ENCODE measurements at places on chromosomes 1 and 21.

- no peak for DNase-seq
Measured at GRCh38 chr21:41948078-41948895, 5.5 kb downstream of the C2CD2 start.

DNA sequence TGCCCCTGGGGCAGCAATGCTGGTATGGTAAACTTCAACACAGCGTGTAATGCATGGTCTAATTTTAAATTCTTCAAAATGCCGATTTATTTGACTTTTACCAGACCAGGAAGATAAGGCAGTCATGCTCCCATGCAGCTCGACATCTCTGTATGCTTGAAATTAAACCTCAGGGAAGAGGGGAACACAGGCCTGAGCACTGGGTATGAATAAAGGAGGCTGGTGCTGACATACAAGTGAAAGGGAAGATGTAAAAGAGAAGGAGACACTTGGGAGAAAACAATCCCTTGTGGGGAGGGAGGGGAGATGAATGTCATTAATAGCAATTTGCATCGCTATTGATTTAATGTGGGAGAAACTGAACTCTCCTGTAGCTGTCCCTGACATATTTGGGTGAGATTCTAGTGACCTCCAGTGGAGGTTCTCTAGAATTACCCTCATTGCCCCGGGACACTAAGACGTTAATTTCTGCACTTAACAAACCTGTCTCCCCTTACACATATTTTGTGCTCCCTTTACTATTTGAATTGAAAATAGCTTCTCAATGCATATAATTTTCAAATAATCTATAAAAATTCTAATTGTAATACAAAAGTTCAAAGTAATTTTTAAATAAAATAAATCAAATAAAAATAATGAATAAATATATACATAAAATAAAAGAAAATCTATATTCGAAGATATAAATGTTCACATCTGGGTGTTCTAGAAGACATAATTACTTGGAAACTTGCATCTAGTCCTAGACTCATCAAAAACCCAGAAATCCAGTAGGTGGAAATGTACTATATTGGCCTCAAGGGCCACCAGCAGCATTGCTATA, 283.1 kb downstream of the LMX1A start:
- DNase-seq: no peak

DNA sequence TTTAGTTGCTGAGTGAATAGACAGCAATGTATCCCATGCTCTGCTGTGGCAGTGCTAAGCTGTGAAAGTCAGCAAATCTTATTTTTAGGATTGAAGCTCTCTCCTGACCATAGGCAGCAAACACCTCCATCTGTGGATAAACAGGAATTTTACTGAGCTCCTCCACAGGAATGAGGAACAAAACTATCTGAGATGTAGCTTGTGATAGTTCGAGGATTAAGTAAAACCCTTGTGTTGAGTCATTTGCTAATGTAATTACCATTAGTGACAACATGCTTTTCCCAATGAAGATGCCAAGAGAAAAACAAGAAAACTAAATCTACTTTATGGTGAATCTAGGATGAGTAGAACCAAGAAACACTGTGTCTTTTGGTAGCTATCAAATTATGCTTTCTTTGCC, 122.7 kb downstream of the CLEC20A start:
- DNase-seq: no peak

DNA sequence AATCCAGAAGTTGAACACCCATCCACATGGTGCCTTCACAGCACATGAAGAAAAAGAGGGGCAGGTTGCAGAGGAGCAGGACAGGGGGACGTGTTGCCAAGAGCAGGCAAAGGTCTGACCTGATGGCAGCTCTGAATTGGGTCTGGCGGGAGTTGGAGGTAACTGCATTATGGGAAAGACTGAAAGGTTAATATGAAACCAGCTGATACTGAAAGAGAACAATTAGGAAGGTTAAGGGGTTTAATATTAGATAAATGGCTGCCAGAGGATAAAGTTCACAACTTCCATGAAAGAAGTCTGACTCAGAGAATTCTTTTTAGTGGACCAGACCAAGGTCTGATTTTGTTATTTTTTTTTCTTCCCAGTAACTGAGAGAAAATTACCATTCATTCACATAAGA, 76.1 kb downstream of the CD58 start:
- no peak for DNase-seq

DNA sequence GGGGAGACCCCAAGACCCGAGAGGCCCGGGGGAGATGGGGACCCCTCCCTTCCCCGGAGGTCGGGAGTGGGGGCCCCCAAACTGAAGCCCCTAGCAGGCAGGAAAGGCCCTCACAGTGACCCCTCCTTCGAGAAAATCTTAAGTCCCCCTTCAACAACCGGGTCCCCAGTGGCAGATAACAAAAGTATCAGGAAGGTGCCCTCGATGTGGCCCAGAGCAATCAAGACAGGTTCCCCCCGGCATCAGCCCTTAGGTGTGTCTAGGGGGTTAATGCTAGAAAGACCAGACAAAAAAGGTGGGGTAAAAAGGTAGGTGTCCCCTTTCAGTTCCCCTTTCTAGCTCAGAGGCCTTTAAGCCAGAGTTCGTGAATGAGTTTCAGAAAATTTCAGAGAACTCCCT, 282 bp upstream of the ECE1 start:
- DNase-seq: no peak

- DNase-seq: peak; percentile 59
Measured at GRCh38 chr1:36323636-36324352, at the start of gene EVA1B. TSS of gene EVA1B (minus strand) at chr1:36323645. CDS start at chr1:36323037, 608 bp downstream.

DNA sequence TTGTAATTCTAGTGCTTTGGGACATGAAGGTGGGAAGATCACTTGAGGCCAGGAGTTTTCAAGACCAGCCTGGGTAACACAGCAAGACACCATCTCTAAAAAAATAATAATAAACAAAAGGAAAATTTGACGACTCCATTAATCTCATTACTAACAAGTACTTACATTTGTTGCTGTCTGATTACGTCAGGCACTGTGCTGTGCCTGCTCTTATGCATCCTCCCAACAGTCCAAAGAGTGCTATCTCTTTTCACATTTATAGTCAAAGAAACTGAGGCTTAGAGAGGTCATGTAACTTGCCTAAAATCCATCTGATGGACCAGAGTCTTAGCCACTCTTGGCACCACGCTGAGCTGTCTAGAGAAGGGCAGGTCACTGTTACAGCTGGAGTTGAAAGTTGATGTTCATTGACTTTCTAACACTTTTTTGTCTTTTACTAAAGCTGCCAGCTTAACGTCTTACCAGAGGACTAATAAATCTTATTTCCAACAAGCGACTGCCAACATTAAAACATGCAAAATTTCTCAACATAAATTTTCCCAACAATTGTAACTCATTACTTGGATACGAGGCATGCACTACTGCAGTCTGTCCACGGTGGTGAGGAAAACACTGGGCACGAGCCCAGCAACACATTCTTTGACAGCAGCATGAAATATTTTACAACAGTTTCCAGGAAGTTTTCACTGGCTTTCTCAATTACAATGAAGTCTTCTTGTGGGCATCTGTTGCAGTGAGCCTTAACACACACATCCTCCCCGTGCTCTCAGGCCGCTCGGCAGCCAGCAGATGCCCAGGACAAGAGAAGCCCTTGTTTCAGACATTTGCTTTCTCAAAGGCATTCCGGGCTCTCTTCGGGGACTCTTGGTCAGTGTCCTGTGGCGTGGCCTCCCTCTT, 262.9 kb upstream of the PROX1 start:
- no peak for DNase-seq

DNA sequence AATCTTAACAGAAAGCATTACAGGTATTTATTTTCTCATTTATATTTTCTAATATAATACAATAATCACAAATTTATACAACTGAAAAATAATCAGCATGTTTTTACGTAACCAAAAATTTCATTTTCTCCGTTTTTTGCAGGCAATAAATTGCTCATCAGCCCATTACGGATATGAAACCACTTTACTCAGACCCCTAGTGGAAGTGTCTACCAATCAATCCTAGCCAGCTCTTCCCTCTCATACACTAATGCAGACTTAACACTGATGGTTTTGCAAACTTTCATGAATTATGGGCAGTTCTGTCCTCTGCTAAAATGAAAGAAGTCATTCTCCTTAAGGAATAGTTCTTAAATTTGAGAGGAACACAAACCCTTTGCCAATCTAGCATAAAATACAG, 124.7 kb downstream of the EIF4G3 start:
- no peak for DNase-seq

- no peak for DNase-seq
Measured at GRCh38 chr1:204672482-204673121, 12.9 kb downstream of the LRRN2 start.

DNA sequence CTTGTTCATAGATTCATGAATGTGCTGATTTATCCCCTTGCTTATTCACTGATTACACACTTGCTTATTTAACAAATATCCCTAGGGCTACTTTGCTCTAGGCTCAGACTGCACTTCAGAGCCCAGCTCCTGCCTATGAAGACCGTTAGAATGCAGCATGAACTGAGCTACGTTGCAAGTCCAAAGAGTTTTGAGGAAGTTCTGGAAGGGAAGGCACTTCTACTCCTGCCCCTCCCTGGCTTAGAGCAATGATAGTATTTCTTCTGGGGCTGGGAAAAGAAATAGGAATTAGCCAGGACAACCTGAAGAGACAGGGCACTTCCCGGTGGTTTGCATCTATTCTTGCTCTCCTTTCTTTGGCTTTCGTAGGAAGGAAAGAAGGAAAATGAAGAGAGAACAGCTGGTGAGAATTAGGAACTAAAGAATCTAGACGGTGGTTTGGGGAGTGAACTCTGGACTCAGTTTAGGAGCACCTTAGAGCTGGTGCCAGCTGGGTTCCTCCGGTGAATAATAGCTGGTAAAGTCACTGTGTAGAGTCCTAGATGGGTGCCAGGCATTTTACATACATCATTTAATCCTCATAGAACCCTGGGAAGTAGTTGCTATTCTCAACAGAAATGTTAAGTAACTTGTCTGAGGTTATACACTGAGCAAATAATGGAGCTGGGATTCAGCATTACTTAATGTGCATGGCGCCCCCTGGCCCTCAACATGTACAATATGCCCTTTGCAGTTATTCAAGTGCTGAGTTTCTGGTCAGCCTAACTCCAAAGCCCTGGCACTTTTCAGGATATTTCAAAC, 65.9 kb downstream of the NDUFS5 start:
- DNase-seq: peak; percentile 56

GRCh38 chr1:114270718-114271117, 117.0 kb upstream of the SYT6 start:
- DNase-seq: no peak

DNA sequence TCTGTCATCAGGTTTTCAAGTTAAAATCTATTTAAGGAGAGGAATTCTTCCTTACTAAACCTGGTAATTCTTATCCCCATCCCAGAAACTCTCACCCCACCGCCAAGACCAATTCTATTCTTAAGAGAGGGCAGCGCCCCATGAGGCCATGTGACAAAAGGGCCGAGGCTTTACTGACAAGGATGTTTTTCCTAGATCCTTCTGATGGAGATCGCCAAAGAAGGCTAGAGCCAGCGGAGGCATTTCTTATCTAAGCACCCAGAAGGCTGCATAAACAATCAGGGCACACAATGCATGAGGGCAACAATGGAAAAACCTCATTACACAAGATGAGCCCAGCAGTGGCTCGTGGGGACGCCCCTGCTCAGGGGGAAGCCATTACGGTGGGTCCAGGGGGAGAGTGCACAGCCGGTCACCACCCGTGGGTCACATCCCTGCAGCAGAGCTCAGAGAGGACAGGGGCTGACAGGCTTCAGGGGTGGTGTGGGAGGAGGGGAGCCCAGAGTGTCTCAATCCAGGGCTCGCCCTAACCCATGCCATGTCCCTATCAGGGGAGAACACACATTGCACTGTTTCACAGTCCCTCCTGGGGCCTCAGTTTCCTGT, 88.7 kb downstream of the ITPKB start:
- no peak for DNase-seq

GRCh38 chr1:207240325-207241101, 81.0 kb upstream of the CD55 start:
- DNase-seq: no peak

- DNase-seq: no peak
Measured at GRCh38 chr21:25127811-25128210, 479.5 kb downstream of the MRPL39 start.

GRCh38 chr1:155940993-155941844, at the start of gene RXFP4:
TSS of gene RXFP4 (plus strand) at chr1:155941638. CDS start at chr1:155941710, 72 bp downstream.
- peak; percentile 42 for DNase-seq

- DNase-seq: no peak
Measured at GRCh38 chr1:91585982-91586381, 85.3 kb downstream of the CDC7 start.

DNA sequence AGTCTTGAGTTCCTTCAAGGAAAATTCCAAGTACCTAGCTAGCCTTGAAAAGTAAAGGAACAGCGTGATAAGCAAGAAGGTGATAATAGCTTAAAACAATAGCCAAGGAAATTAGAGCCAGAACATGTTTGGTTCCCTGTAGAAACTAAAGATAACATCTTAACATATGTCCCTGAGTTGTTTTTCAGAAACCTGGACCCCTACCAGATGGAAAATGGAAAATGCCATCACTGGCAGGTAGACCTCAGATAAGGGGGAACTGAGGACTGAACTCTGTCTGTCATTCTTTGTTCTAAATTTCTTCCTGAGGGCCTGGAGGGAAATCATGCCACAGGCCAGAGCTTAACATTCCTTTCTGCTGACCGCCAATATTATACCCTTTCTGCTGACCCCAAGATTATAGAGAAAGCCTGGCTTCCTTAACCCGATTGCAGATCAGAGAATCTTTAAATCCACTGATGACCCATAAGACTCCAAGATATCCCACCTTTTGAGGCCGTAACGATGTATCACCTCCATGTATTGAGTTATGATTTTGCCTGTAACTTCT, 23.4 kb downstream of the CNIH3 start:
- no peak for DNase-seq

GRCh38 chr21:43868461-43868860, 3.4 kb downstream of the AGPAT3 start:
- DNase-seq: no peak

DNA sequence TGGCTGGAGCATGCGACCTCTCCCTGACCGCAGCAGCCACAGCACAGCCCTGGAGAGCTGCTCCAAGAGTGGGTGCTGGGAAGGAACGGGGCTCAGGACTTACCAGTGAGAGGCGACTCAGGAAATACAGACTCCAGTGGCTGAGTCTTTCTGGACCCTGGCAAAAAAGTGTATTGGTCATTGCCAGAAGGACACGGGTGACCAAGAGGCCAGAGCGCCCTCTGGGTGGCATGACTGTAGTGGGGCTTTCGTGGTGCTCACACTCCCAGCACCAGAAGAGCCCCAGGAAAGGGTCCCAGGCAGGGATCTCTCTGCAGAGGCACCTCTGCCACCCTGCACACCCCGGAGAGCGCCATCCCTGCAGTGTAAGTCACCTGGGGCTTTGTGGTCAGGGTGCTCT, 8.9 kb upstream of the PRDM16 start:
- peak; percentile 2 for DNase-seq

Measured in activated T-cell treated with anti-CD3 and anti-CD28 coated beads, Interleukin-2, amount 50 U/mL, for 24 hours (primary cell).